ENCODE measurements at places on chromosomes 7 and 10.
A peak's percentile ranks its signal among the peaks of the same experiment; 100 is the strongest.

DNA sequence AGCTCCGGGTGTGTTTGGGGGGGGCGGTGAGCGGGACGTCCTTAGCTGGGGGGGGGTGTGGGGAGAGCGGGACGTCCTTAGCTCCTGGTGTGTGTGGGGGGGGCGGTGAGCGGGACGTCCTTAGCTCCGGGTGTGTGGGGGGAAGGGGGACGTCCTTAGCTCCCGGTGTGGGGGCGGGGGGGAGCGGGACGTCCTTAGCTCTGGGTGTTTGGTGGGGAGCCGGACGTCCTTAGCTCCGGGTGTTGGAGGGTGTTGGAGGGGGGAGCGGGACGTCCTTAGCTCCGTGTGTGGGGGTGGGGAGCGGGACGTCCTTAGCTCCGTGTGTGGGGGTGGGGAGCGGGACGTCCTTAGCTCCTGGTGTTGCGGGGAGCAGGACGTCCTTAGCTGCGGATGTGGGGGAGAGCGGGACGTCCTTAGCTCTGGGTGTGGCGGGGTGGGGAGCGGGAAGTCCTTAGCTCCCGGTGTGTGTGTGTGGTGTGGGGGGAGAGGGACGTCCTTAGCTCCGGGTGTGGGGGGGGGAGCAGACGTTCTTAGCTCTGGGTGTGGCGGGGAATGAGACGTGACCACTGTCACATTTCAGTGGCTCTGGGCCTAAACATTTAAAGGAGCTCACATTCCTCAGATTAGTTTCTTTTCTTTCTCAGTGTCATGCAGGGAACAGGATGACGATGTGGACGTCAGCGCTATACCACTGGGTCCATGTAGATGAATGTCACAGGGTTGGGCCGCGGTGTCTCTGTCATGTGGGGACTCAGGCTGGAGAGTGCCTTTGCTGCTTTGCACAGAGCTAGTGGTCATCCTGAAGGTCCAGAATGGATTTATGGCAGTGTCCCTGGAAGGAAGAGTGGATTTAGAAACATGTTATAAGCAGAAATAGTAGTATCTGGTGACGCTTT lies 7.5 kb downstream of the DYNC2I1 start:
- peak overlapping the region; percentile 95 for H3K4me3 ChIP-seq
- no peaks in the 10 kb centered on the region for H3K36me3 ChIP-seq
- peak overlapping the region; percentile 95 for H3K27ac ChIP-seq

GRCh38 chr10:104150139-104150538 lies 28.2 kb downstream of the SFR1 start:
- no peaks in the 10 kb centered on the region for H3K4me1 ChIP-seq
- ATAC-seq: no peak
- H3K4me3 ChIP-seq: no peak overlapping the region

DNA sequence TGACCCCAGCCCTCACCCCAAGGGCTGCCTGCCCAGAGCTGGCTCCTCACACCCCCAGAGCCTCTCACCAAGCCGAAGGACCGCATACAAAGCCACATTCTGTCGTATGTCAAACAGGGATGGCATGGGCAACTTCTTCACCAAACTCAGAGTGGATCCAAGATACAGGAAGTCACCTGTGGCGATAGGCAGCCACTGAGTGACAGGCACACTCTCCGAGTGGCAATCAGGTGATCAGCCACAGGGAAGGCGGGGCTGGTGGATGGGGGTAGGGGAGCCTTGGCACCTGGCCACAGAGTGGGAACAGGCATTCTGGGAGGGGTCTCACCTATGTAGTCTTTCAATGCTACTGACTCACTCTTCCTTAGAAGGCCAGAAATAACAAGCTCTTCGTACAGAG lies 7.1 kb upstream of the ASB10 start:
- no peak overlapping the region for H3K27ac ChIP-seq
- ATAC-seq: no peak
- no peaks in the 10 kb centered on the region for H3K36me3 ChIP-seq
- peaks cover 5% of the 10 kb centered on the region for H3K4me1 ChIP-seq

DNA sequence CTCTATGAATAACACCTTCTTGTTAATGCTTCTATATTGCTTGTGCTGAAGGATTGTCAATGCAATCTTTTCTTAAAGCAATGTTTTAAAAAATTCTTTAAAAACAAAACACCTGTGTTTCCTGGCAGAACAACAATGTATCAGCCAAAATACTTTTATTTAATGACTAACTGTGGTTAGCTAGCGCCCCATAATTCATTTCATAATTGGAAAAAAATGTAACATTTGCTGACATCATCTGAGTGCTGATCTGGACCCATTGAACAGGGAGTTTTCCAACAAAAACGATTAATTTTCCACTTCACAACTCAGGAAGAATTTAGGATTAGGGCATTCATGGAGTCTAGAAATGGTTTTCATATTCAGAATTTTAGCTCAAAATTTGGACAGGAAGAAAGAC lies 137.6 kb upstream of the CDK6 start:
- ATAC-seq: no peak
- no peaks in the 10 kb centered on the region for H3K27me3 ChIP-seq
- H3K4me3 ChIP-seq: no peak overlapping the region
- H3K4me1 ChIP-seq: no peaks in the 10 kb centered on the region

DNA sequence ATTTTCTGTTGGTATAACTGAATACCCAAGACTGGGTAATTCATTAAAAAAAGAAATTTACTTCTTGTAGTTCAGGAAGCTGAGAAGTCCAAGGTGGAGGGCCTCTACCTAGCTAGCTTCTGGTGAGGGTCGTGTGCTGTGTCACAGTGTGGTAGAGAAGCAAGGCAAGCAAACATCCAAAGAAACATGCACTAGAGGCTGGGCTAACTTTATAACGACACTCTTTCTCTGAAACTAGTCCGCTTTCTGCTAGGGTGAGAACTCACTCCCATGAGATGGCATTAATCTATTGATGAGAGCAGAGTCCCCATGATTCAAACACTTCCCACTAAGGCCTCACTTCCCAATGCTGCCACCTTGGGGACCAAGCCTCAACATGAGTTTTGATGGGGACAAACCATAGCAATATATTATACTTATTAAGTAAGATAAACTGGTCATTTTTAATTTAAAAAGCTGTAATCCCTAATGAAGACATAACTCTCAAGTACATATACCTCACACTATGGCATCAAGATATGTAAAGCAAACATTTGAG lies 50.8 kb downstream of the PHYHIPL start:
- H3K36me3 ChIP-seq: no peaks in the 10 kb centered on the region
- no peaks in the 10 kb centered on the region for H3K27me3 ChIP-seq
- no peak for ATAC-seq

GRCh38 chr7:107162475-107162874 lies 6.3 kb upstream of the HBP1 start:
- H3K36me3 ChIP-seq: no peaks in the 10 kb centered on the region
- no peak overlapping the region for H3K4me3 ChIP-seq
- no peak for ATAC-seq
- H3K4me1 ChIP-seq: peaks cover 3% of the 10 kb centered on the region

GRCh38 chr7:28096713-28097112 lies 83.9 kb downstream of the JAZF1 start:
- no peak overlapping the region for H3K4me3 ChIP-seq
- peak; percentile 62 for ATAC-seq
- H3K36me3 ChIP-seq: peaks cover 23% of the 10 kb centered on the region

DNA sequence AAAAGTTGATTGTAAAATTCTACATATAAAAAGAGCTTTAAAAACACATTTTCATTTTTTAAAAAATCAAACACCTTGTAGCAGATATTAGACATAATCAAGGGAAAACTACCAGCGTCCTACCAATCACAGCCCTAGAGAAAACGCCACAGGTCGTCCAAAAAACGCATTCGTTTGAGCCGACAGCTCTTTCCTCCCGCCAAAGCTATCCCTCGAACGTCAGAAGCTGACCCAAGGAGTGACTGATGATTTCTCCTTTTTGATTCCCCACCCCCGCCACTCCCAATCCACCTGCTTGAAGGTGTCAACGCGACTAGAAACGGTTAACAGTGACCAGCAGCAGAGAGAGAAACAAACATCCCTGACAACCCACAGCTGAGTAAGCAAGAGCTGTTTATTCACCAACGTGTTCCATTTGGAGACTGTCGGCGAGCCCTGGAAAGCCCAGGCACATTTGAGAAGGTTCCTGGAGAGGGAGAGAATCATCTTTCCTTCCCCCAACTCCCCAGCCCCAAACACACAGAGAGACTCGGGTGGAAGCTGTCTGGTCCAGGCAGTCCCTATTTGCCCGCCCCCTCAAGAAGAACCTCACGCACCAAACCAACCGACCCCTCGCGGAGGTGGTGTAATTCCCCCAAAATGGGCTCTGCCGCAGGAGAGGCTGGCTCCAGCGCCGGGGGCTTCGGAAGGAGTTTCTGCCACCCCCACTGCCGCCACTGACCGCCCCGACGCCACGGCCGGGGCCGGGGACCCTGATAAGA lies 622 bp downstream of the CPEB3 start:
- H3K27ac ChIP-seq: peak overlapping the region; percentile 85
- ATAC-seq: peak; percentile 52
- no peaks in the 10 kb centered on the region for H3K27me3 ChIP-seq
- H3K4me3 ChIP-seq: peak overlapping the region; percentile 95

DNA sequence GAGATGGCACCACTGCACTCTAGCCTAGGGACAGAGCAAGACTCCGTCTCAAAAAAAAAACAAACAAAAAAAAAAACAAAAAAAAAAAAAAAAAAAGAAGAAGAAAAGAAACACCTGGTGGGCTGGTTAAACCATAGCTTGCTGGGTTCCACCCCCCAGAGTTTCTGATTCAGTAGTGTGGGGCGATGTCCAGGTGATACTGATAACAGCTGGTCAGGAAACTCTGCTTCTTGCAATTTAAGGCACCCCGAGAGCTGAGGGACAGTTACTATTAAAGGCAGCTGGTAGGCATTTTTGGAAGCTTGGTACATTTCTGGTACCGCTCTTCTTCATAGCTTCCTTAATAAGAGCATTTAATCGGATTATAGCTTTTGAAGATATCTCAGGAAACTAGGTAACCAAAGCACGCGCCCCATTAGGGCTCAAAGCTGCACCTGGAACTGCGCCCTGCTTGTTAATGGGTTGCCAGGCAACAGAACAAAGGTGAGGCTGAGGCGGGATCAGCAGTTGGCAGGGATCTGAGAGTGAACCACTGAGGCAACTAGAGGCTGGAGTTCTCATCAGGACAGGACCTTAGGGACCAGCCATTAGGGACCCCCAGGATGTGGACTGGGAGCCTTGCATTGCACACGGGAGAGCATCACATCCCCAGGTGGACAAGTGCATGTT lies 6.5 kb upstream of the SDK1 start:
- peaks cover 68% of the 10 kb centered on the region for H3K27me3 ChIP-seq
- H3K4me1 ChIP-seq: no peaks in the 10 kb centered on the region
- no peak for ATAC-seq
- no peaks in the 10 kb centered on the region for H3K36me3 ChIP-seq

DNA sequence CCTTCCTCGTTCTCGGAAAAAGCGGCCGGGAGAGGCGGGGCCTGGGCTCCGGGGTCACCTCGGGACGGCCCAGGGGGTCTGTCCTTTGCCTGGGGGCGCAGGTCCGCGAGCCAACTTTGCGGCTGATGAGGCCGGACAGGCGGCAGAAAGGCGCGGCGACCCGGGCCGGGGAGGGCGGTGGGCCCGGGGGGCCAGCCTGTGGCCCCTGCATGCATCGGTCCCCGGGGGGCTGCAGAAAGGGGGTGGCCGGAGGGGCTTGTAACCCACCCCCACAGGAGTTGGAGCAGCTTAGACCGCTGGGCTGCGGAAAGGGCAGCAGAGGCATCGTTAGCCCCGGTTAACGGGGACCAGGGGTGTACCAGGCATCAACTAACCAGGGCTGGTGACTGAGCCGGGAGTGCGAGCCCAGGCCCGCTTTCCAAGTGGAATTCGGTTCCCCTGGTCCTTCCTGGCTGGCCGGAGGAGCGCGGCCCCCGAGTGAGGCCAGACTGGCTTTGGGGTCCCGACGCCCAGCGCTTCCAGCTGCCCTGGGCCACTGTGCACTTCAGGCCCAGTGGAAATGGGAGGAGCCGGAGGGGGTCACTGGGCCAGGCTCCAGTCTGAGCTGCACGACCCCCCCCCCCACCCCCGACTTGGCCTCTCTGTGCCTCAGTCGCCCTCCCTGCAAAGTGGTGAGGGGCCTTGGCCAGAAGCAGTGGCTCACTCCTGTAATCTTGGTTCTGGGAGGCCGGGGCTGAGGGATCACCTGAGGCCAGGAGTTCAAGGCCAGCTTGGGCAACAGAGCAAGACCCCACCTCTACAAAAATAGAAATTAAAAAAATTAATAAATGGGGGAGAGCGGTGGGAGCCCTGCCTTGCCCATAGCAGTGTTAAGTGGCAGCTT lies 919 bp downstream of the SLC29A4 start:
- H3K27me3 ChIP-seq: peaks cover 42% of the 10 kb centered on the region
- ATAC-seq: no peak
- H3K27ac ChIP-seq: no peak overlapping the region
- no peaks in the 10 kb centered on the region for H3K36me3 ChIP-seq

DNA sequence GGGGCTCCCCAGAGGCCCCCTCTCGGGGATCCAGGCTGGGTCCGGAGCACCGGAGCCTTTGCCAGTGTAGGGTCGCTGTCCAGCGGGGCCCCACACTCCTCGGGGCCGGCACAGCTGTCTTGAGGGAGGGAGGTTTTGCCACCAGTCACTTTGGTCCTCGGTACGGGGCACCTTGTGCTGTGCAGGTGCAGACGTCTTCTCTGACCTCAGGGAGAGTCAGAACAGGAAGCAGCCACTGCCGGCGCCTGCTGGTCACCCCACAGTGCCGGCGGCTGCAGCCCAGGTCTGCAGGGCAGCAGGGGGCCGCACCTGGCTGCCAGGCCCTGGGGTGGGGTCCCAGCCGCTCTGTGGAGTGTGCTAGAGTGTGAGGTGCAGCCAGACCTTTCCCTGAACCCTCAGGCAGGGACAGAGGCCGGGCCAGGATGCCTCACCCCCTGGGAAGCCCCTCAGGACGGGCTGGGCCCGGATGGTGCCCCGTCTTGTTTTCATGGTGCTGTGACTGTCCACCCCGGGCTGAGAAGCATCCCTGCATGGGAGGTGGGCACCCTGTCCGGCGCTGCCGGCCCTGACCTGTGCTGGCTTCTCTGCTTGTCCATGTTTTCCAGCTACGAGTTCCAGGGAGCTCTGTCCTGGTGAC lies 8.2 kb downstream of the MAFK start:
- H3K4me3 ChIP-seq: no peak overlapping the region
- H3K36me3 ChIP-seq: peaks cover 34% of the 10 kb centered on the region
- no peak for ATAC-seq
- no peaks in the 10 kb centered on the region for H3K27me3 ChIP-seq

DNA sequence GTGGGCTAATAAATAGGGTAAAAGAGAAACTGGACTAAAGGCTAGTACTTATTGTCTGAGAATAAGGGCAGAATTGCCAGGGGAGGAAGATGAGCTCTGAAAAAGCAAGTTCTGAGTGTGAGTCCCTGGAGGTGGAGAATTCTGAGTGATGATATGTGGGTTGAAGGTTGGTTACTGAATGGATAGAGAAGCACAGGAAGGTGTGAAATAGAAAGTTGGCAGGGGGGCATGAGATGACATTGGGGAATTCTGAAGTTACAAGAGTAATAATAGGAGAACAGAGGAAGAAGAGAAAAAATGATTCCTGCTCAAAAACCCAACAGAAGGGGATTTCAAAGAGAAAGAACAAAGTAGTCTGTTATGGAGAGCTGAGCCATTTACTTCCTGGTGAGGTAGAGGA lies 76.9 kb downstream of the PRKCQ start:
- ATAC-seq: no peak
- peaks cover 46% of the 10 kb centered on the region for H3K27me3 ChIP-seq
- no peak overlapping the region for H3K4me3 ChIP-seq
- H3K36me3 ChIP-seq: no peaks in the 10 kb centered on the region
- H3K4me1 ChIP-seq: no peaks in the 10 kb centered on the region

- H3K36me3 ChIP-seq: no peaks in the 10 kb centered on the region
- no peaks in the 10 kb centered on the region for H3K4me1 ChIP-seq
- no peak for ATAC-seq
- no peak overlapping the region for H3K4me3 ChIP-seq
These were observed 88.8 kb upstream of the LYZL1 start for GRCh38 chr10:29199941-29200679.
